ENCODE measurements at places on chromosomes 12 and 14.

- peak; percentile 70 for DNase-seq
These were observed at the start of gene EXD2 for GRCh38 chr14:69191340-69192111. EXD2 (plus strand) TSS chr14:69191498; CDS start chr14:69209471, 17,973 bp downstream.

DNA sequence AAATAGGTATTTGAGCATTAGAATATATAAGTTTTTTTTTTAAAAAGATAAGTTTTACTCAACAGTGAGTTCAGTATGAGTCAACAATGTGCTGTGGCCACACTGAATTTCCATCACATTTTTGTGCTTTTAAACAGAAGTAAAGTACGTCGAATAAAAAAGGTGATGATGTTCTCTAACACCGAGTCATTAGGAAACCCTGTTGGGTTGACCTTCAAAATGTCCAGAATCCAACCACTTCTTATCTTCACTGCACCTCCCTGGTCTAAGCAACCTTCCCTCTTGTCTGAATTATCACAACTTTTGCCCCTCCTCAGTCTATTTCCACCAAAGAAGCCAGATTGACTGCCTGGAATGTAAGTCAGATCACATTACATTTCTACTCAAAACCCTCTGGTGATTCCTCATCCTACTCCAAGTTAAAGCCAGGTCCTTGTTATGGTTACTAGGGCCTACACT, 43.0 kb upstream of the SYCP3 start:
- DNase-seq, result no peak

DNA sequence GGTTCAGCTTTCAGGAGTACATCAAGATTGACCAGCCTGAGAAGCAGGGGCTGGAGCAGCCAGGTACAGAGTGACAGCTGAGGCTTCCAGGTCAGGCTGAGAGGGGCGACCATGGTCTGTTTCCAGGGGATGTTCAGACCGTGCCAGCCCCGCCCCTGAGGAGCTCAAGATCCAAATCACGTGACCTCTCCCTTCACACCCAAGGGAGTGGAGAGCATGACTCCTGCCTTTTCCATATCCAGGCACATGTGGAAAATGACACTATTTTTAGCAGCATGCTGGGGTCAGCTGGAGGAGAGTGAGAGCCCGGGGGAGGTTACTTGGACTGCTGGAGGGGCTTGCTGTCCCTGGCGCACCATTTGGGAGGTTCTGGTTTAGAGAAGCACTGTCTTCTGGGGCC, 92.7 kb downstream of the B4GALNT3 start:
- DNase-seq, result no peak

- DNase-seq, result peak; percentile 36
These were observed 126.7 kb upstream of the CCDC196 start for GRCh38 chr14:66359500-66359899.

Data from MV-4-11 (cell line).